Stimulated activated CD8-positive, alpha-beta memory T cell treated with anti-CD3 and anti-CD28 coated beads, Interleukin-7, amount 100 ng/mL, for 4 hours (primary cell): ENCODE measurements at places on chromosomes 11 and 22.

DNA sequence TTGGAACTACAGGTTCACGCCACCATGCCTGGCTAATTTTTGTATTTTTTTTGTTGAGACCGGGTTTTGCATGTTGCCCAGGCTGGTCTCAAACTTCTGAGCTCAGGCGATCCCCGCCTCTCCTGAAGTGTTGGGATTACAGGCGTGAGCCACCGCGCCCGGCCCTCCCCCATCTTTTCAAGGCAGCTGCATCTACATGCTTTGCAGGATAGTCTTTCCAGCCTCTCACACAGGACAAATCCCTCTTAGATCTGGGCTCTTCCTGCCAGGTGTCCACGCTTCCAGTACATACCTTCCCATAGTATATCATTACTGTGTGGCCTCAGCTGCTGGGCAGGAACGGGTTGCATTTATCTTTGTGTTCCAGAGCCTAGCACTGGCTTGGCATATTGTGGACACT lies 49.7 kb downstream of the C11orf96 start:
- DNase-seq: no peak

DNA sequence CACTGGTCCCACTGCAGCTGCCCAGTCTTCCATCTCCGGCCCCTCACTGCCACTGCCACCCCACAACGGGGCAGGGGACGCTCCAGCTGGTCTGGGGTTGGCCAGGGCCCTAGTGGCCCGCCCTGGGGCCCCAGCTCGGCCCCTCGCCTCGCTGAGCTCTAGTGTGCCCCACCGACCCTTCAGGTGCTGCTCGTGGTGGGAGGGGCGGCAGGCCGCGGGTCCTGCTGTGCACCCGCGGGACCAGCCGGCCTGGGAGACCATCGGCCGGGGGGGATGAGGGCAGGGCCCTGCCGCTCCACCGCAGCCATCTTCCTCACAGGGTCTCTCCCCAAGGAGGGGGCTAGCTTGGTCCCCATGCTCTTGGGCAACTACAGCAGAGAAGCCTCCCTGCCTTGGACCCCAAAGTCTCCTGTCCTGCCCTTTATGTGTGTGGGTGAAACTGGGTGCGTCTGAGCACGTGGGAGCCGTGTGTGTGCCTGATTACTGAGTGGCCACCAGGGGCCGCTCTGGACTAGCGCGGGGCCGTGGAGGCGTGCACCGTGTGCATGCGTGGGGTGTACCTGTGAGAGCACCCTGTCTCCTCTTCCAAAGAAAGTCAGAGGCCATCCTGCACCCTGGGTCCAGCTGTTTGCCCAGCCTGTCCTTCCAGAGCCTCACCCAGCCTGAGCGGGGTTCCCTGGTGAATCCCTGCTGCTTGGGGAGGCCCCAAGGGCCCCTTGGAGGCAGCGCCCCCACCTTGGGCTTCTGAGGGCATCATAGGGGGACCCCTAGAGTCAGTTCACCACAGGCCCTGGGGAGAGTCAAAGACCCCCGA lies 6.0 kb upstream of the ACR start:
- peak; percentile 35 for DNase-seq

DNA sequence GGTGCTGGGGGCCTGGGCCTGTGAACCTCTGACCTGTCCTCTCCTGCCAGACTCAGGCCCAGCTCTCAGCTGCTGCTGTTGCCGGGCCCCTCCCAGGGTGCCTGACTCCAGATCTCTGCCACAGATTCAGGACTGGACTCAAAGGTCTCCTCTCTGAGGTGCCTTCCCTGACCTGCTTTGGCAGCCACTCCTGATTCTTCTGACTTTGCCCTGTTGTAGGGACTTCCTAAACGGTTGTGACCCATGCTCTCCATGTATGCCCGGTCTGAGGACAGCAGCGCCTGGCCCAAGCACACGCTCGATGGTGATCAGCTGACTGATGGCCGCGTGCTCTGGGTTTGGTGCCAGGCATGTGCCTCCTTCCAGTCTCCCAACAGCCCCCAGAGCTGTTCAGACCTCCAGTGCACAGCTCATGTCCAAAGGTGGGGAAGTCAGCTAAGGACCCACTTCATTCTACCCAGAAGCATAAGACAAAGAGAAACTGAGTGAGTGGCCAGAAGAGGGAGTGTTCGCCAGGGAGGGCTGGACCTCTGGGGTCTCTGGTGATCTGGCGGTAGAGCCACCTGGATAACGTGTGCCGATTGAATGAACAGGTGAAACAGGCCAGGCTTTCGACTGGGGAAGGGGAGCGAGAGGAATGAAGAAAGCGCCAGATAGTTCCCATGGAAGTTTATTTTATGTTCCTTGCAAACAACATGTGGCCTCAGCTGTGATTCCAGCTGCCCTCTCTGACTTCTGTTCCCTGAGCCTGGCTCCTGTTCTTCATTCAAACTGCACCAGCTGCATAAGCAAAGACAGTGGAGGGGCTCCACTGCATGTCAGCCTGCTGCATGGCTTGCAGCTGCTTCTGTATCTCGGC lies 8.1 kb upstream of the TOP3B start:
- no peak for DNase-seq

GRCh38 chr11:5593146-5593545 lies 3.3 kb upstream of the TRIM6 start:
- no peak for DNase-seq

- DNase-seq: no peak
Observed at GRCh38 chr11:5809905-5810795, 1.4 kb downstream of the OR52N2 start.

DNA sequence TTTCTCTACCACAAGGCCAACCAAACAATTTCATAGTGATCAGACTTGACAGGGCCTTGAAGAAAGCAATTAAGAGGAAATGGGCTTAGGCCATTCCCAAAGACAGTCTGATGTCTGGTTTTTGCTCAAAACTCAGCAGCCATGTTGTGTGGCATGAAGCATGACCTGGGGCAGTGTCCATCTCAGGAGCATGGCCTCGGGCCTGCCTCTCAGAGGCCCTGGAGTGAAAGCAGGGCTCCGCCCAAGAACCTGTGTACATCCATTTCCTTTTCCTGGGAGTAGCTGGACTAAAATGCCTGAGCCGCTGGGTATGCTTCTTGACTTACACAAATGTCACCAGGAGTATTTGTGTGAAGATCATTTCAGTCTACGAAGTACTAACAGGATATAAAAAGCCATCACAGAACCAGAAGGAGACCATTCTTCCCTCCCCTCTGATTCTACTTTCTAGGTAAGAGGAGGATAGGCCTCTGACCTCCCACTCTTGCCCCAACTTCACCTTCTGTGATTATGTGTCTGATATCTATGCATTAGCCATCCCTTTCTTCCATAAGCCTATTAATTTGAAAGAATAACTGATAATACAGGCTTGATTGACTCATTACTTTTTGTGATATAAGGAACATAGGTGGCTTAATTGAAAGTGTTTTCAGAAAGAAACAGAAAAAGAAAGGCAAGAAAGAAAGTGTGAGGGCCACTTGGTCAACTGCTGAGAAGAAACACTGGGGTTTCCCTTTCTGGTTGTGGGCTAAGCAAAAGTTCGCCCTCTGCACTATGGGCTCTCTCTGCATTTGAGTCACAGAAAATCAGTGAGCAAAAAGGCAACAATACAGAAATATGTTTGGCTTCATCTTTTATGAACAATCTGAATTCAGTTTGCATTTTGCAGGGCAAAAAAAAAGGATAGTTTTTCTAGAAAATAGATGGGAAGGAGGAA lies 188.6 kb upstream of the MTMR2 start:
- DNase-seq: no peak

GRCh38 chr11:92793189-92793588 lies 176.3 kb upstream of the MTNR1B start:
- no peak for DNase-seq

GRCh38 chr11:47268448-47269001 lies 1.4 kb upstream of the MADD start:
- no peak for DNase-seq

- no peak for DNase-seq
Observed at GRCh38 chr22:37126882-37127281, 17.4 kb upstream of the TMPRSS6 start.

GRCh38 chr22:45548991-45549761 lies 46.5 kb downstream of the FBLN1 start:
- DNase-seq: no peak

- no peak for DNase-seq
Observed at GRCh38 chr22:48736593-48737460, 1090.8 kb downstream of the BRD1 start.

DNA sequence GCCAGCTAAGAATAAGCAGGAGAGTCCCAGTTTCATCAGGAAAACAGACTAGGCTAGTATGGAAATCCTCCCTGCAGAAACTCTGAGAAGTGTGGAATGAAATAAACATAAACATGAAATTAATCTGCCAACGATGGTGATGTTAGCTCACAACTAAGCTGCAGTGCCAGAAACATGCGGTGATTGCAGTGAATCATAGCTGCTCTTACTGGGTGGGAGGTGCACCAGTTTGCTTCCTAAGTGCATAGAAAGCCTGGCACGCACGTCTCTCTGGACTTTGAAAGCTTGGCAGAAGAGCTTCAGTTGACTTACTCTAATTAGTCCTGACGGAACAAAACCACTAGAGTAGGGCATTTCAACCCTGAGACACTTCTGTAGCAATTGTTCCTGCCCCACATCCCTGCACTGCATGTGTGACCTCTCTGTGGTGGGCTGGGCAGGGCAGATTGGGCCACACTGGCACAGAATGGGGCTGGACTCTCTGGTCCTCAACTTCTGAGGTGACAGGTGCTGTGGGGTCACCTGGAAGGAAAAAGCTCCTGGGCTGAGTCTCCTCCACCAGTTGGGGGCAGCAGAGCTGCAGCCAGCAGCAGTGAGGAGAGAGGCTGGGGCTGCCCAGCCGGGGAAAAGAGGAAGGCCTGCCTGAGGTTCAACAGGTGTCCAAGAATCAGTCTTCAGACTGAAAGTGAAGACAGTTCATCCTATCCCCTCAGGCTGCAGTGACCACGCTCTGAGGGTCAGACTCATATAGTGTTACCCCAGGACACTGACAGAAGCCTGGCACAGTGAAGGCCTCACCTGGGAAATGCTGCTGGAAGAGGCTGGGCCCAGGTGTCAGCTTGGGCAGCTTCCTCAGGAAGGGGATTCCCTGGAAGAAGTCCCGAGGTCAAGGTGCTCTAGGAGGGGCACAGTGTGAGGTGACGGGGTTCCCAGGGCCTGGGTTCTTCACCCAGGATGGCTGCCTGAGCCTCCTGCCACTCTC lies 40.5 kb downstream of the GGTLC2 start:
- DNase-seq: no peak

DNA sequence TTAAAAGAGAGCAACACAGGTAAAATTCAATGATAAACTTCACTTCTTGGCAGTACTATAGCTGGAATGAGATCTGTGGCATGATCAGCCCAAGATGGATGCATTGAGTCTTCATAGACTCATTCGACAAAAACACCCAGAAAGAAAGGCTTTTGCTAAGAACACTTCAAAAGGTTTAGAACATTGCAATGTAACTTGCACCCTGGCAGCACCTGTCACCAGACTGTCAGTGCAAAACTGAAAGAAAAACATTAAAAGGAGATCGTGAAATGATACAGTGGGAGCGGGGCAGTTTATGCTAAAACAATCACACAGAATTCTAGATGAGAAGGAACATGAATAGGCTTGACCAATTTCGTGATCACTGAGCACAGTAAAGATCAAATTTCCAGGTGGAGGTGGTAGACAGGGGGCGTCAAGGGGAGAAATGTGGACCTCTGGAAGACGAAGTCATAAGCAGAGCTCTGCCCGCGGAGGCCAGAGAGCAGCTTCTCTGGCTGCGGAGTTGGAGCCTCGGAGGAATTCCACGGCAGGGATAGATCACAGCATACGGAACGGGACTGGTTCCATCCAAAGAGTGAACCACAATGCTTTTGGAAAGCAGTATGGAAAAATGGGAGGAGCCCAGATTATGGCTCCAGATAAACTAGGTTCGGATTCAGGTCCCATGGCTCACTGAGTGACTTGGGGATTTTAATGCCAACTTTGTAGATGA lies 11.9 kb downstream of the VSIG10L2 start:
- DNase-seq: no peak

- DNase-seq: no peak
Observed at GRCh38 chr22:36352803-36353507, 34.8 kb downstream of the MYH9 start.
